ENCODE measurements at places on chromosomes 2 and 18.

GRCh38 chr2:238694136-238694755 is 153.6 kb upstream of the TWIST2 start:
- no peak for DNase-seq

- DNase-seq, result no peak
These were observed 158.5 kb downstream of the INSIG2 start for GRCh38 chr2:118246726-118247125.

- DNase-seq, result no peak
These were observed 91.7 kb downstream of the RBMS1 start for GRCh38 chr2:160401895-160402294.

DNA sequence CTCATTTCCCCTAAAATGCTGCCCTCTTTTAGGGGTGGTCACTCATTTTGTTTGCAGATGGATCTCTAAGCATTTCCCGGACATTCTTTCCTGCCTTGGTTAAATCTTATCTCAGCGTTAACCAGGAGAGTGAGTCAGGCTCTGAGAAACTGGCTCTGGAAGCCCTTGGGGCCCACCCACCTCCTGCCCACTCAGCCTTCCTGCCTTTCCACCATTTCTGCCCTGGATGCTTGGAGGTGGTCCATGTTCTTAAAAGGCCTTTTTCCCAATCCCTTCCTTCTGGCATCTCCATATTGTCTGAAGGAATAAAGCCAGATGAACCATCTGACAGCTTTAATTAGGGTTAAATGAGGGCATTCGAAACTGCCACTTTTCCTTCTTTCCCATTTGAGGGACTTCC is 9.5 kb downstream of the HK2 start:
- DNase-seq, result no peak

DNA sequence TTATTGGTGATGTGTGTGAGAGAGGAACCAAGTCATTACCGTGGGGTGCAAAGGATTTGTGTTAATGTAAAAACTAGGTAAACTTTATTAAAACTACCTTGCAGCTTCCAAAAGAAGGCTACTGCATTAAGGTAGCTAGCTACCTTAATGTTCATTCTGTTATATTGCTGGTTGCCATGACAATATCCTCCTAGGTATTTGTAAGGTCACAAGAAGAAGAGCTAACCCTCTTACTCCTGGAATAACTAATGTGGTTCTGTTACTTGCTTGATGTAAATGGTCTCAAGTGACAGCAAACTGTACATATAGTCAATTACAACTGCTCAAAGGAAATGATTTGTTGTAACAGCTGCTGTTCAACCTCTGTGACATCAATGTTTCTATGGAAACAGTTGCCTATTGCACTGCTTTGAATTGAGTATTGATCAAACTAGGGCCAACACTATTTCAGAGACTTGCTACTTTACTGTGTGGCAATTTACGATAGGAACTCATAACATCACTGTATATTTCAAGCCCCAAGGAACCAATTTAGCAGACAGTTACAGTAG is 319.8 kb upstream of the HNRNPA3 start:
- no peak for DNase-seq

GRCh38 chr2:171307560-171307959 is 126.2 kb downstream of the METTL8 start:
- no peak for DNase-seq

GRCh38 chr2:37692711-37693110 is 21.3 kb upstream of the CDC42EP3 start:
- no peak for DNase-seq

Measured in hematopoietic multipotent progenitor cell treated with erythropoietin and hydrocortisone succinate and interleukin-3 and kit ligand, for 4 days (in vitro differentiated cells).